HS-27A (cell line): ENCODE measurements at places on chromosomes 7 and 10.

DNA sequence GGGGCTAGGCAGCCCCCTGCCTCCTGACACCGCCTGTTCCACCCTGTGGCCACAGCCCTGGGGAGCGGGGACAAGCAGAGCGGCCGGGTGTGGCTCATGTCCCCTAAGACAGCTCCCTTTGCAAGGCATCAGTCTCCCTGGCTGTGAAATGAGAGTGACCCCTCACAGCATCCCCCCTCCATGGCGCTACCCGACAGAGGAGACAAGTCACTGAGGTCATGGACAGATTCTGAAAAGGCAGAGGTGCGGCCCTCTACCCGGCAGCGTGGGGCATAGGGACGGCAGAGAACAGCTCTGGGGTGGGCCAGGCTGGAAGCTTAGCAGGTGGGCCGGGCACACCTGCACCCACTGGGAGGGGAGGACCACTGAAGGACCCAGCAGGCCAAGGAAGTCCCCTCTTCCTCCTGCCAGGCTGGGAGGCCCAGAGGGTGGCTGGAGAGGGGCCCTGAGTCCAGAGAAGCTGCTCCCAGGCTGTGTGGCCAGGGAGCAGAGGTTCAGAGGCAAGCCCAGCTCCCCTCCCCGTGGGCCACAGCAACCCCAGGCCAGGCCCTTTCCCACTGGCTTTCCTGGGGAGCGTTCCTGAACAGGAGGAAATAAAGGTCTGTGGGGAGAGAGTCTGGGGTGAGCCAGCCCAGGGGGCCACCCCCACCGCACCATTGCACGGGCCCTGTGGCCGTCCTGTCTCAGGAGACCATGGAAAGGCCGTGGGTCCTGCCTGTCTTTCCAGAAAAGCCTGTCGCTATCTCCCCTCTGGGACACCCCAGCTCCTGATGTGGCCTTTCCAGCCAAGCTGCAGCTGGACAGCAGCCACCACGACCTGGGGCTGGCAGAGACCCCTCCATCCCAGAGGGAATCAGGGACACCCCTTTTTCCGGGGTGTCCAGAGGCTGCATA lies 1.7 kb downstream of the ADAP1 start:
- DNase-seq = no peak

DNA sequence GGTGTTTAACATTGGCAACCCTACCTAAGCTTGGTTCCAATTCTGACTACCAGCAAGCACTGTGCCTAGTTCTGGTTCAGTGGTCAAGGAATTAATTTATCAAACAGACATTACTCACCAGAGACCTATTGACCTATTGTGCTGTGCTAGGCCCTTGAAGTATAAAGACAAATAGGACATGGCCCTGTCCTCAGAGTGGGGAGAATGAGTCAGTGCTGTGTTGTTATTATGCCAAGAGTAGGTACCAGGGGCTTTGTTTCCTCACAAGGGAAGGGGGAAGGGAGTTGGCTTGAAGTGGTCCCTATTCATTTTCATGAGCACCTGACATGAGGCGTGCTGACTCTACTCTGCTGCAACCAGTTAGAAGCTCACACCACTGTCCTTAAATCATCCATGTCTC lies 62.6 kb upstream of the PLPP4 start:
- no peak for DNase-seq

DNA sequence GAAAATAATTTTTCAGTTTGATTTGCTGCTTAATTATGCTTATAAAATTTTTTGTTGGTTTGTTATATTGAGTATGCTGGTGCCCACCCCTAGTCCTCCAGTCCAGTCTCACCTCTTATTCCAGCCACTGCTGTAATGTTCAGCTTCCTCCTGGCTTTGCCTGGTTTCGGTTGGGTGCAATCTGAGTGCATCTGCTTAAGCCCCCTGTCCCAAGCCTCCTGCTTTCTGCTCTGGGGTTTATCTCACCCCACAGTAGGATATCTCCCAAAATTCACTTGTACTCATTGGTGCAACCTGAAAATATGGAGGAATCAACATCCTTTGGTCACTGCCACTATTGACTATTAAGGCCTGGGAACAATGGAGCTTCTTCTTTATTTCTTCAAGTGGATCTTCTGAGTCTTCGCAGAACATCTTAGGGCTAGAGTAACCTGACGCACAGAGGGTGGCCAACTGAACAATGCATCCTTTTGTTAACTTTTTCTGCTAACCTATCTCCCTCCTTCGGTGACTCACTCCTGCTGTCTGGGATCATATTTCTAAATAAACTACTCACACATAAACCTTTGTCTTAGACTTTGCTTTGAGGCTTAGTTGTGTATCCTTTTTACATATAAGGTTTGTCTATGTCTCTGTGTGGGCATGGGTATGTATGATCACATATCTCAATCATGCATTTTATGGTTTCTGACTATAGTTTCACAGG lies 19.1 kb upstream of the SOSTDC1 start:
- DNase-seq = no peak

DNA sequence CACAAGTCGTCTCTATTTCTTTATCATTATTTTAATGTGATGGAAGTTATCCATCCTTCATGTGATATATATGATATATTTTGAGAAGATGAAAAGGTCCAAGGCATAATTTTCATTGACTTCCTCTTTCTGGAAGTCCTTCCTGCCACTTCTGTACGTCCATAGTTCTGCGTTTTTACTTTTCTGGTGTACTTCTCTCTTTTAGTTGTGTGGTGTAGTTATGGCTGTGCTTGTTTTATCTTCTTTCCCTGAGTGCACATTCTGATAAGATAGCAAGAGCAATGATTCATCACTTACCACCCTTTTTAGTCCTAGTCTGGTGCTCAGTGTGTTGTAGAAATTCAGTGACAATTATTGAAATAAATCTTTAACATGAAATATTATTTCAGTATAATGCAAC lies 231.3 kb upstream of the FERD3L start:
- no peak for DNase-seq

GRCh38 chr10:48598936-48599829 lies 5.7 kb downstream of the ARHGAP22 start:
- no peak for DNase-seq

- DNase-seq = no peak
These were observed 18.0 kb downstream of the ADAP1 start for GRCh38 chr7:936386-937054.

GRCh38 chr10:128869101-128869749 lies 597.8 kb upstream of the MGMT start:
- no peak for DNase-seq

GRCh38 chr10:22693371-22693784 lies 21.0 kb downstream of the PIP4K2A start:
- no peak for DNase-seq

DNA sequence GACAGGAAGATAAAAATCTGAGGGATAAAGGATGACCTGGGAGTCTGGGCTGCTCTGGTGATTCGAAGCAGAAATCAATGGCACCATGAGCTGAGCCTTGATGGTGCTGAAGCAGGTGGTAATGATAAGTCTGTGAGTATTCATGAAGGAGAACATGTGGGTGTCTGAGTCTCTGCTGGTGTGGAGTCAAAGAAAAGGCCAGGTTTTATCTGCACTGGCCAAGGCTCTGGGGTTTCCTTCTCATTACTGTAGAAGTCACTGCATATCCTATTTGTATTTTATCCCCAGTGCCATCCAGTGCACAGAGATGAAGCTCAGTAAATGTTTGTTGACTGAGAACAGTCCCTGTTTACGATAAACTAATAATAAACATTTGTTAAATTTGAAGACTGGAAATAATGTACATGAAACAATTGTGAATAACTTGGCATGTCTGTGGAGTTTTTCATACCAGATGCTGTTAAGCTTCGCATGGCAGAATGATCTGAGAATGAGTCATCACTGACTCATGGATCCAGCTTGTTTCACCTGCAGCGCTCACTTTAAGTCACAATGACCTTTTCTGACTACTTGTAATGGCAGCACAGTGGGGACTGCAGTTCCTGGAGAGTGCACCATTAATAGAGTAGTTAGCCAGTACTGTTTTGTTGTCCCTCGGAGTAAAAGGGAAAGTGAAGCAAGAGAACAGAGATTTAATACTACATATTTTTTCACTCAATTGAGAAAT lies 538.5 kb downstream of the HTR7 start:
- peak; percentile 83 for DNase-seq

DNA sequence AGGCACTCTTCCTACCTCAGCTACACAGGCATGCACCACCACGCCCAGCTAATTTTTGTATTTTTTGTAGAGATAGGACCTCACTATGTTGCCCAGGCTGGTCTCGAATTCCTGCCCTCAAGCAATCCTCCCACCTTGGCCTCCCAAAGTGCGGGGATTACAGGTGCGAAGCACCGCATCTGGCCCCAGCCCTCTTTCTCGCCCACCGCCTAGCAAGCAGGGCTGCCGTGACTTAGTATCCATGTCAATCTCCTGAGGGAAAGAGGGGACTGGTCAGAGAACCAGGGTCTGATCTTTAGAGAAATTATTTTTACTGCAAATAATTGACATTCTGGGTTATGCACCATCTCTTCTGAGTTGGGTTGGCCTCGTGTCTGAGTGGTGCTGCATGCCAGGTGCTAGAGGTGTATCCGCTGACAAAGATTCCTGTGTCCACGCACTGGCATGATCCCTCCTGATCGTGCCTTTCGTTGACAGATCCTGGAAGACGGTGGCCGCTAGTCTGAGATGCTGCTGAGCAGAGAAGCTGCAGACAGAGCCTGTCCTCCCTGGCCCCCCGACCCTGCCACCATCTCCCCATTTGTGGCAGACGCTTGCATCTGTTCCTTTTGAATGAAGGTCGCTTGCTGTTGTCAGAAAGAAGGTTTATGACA lies 22.7 kb downstream of the WIPI2 start:
- DNase-seq = no peak

DNA sequence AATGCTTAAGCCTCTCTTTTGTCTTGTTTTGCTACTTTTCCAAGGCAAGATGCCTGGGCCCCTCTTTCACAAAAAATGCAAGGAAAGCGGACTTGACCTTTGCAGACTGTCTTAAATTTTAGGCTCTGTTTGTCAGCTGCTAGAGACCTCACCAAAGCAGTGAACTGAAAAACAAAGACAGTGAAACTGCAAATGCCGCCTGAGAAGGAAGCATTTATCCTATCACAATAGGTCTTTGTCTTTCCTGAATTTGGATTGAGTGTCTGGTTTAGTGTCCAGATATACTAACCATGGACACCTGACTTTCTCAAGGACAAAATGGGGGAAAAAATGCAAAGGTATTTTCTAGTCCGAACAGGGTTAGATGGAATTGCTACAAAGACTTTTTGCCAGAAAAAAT lies 256.9 kb downstream of the INHBA start:
- DNase-seq = no peak

DNA sequence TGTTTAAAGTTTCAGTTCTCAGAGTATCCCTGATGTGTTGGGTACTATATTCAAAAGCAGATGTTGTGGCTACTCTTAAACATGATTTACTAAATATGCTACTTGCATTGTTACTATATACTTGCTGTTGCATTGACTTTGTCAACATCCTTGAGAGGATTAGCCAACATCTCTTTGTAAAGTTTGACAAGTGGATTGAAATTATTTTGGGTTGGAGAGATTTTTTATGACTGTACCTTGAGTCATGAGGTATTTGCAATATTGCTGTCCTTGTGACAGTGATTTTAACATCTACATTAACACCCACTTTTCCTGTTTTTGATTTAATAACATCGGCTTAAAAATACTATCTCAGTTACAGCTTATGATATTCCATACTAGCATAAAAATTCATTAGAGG lies 31.9 kb downstream of the MRC1 start:
- DNase-seq = no peak
